ENCODE measurements at places on chromosomes 16 and 17. TPM values are rescaled to one million over a fixed set of nuclear protein-coding genes. Genes with fewer than 3 reads are reported as not detected.

The GPR179 gene
- polyA plus RNA-seq: 0.02 TPM

The CLEC3A gene
- polyA plus RNA-seq: not detected

The KRT25 gene
- not detected for polyA plus RNA-seq

The HOXB8 gene
- not detected for polyA plus RNA-seq

The ACAP1 gene
- 6.4 TPM for polyA plus RNA-seq

The FBXL19 gene
- polyA plus RNA-seq: 18.3 TPM

The TANGO6 gene
- 5.5 TPM for polyA plus RNA-seq

The CDT1 gene
- 3.1 TPM for polyA plus RNA-seq

The CFAP97D1 gene
- polyA plus RNA-seq: 0.02 TPM

The UNC13D gene
- polyA plus RNA-seq: 0.99 TPM

The ATXN2L gene
- polyA plus RNA-seq: 21.5 TPM

The PRSS22 gene
- not detected for polyA plus RNA-seq

The RAD51C gene
- polyA plus RNA-seq: 36.1 TPM

The FBXL20 gene
- 2.7 TPM for polyA plus RNA-seq

The ATP2A1 gene
- polyA plus RNA-seq: 3.0 TPM

The KRT34 gene
- polyA plus RNA-seq: 0.08 TPM

The EXOC3L1 gene
- polyA plus RNA-seq: 0.83 TPM

The SDK2 gene
- 0.02 TPM for polyA plus RNA-seq

The PYCARD gene
- polyA plus RNA-seq: 0.28 TPM

The SEZ6L2 gene
- polyA plus RNA-seq: 59.8 TPM

The ZP2 gene
- not detected for polyA plus RNA-seq

The HAGHL gene
- 65.5 TPM for polyA plus RNA-seq

The ZNF385C gene
- 0.05 TPM for polyA plus RNA-seq

The ENPP7 gene
- polyA plus RNA-seq: not detected

The C17orf78 gene
- polyA plus RNA-seq: not detected

The MSLN gene
- polyA plus RNA-seq: 0.19 TPM

The ZNF668 gene
- polyA plus RNA-seq: 12.4 TPM

The HS3ST4 gene
- polyA plus RNA-seq: not detected

The CES3 gene
- 1.4 TPM for polyA plus RNA-seq

The VMO1 gene
- 1.3 TPM for polyA plus RNA-seq

The PARD6A gene
- polyA plus RNA-seq: 5.7 TPM

The MPV17L gene
- polyA plus RNA-seq: 0.43 TPM

The RNF222 gene
- polyA plus RNA-seq: not detected

The MAP2K6 gene
- polyA plus RNA-seq: 6.5 TPM

The CDH15 gene
- polyA plus RNA-seq: 0.08 TPM

The NOL11 gene
- polyA plus RNA-seq: 36.2 TPM

The ZSCAN10 gene
- polyA plus RNA-seq: not detected

The MNT gene
- polyA plus RNA-seq: 7.1 TPM

The SSTR5 gene
- not detected for polyA plus RNA-seq

The NTN3 gene
- 0.28 TPM for polyA plus RNA-seq

The TP53TG3C gene
- polyA plus RNA-seq: 0.76 TPM

The SLC52A1 gene
- polyA plus RNA-seq: 0.55 TPM

The NPIPB8 gene
- not detected for polyA plus RNA-seq

Data from SK-N-SH (cell line).